Stimulated activated CD4-positive, alpha-beta T cell treated with anti-CD3 and anti-CD28 coated beads, Interleukin-1b, Interleukin-23, amount 100 ng/mL, for 1 hour (primary cell): ENCODE measurements at places on chromosomes 16 and 17.

DNA sequence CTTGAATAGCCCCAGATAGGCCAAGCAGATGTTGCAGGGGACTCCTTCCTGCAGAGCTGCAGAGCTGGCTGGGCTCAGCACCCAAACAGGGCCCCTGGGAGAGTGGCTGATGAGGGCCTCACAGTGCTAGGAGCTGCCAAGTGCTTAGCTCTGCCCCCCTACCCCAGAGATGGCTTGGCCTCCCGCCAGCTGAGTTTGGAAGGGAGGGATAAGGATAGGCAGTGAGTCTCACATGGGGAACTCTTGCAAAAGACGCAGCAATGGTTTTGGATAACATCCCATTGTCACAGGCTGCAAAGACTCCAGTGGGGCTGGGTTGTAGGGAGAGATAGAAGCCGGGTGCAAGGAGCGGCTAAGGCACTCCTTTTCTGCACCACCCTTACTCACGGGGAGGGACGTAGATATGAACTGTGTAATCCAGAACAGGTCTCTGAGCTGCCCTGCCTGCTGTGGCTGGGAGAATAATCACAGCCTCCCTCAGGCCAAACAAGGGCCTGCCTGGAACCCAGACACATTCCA is 52.9 kb upstream of the MAF start:
- no peak for DNase-seq

GRCh38 chr16:50083996-50084395 is 18.2 kb downstream of the HEATR3 start:
- DNase-seq = no peak

GRCh38 chr17:77394540-77395295 is 253.9 kb downstream of the SEC14L1 start:
- no peak for DNase-seq

DNA sequence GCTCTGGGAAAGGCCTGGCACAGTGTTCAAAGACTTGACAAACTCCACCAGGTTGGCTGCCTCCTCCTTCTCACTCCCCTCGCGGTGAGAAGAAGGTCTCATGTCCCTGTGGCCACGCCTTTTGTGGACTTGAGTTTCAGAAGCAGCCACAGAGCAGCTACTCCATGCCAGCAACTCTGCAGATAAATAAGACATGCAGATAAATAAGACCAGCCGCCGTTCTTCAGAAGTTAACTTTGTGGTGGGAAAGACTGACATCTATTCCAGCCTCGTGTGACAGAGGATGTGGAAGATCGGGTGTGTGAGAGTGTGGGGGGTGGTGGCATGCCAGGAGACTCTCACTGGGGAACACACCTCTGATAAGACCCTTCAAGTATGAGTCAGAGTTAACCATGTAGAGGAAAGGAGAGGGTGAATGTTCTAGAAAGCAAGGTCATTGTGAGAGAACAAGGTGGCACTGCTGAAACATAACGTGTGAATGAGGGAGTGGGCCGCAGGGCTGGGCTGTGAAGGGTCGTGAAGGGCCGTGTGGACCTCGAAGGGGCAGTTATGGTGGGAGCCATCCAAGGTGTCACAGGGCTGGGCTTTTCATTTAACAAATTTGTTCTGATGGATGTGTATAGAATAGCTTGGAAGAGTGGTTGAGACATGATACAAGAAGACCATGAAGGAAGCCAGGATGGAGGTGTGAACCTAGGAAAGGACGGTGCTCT is 830 bp downstream of the SPACA3 start:
- no peak for DNase-seq

- DNase-seq = no peak
Observed at GRCh38 chr17:76272541-76273444, 7.6 kb downstream of the UBALD2 start.

DNA sequence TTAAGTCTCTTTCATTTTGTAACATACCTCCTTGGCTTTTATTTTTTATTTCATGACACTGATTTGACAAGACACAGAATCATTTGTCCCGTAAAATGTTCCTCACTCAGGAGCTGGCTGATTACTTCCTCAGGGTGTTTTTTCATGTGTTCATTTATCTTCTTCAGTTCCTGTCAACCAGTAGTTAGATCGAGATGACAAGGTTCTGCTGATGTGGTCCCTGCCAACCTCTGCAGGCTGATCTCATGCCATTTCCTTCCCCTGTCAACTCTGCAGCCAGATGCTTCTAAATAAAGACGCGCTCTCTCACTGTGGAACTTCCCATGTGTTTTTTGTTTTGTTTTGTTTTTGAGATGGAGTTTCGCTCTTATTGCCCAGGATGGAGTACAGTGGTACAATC is 8.1 kb upstream of the CXCL16 start:
- DNase-seq = no peak

DNA sequence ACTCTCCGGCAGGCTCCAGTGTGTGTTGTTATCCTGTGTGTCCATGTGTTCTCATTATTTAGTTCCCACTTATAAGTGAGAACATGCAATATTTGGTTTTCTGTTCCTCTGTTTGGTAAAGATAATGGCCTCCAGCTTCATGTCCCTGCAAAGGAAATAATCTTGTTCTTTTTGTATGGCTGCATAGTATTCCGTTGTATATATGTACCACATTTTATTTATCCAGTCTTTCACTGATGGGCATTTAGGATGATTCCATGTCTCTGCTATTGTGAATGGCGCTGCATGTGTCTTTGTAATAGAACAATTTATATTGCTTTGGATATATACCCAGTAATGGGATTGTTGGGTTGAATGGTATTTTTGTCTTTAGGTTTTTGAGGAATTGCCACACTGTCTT is 807.3 kb upstream of the CA10 start:
- DNase-seq = no peak

DNA sequence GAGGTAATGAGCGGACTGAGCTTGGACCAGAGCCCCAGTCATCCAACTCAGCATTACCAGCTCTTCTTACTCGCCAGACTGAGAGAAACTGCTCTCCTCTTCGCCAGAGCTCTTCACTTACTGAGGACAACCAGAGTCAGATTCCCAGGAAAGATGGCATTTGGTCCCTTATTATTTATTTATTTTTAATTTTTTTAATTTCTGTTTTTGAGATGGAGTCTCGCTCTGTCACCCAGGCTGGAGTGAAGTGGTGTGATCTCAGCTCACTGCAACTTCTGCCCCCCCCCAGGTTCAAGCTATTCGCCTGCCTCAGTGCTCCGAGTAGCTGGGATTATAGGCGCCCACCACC is 23.3 kb downstream of the DEXI start:
- no peak for DNase-seq

DNA sequence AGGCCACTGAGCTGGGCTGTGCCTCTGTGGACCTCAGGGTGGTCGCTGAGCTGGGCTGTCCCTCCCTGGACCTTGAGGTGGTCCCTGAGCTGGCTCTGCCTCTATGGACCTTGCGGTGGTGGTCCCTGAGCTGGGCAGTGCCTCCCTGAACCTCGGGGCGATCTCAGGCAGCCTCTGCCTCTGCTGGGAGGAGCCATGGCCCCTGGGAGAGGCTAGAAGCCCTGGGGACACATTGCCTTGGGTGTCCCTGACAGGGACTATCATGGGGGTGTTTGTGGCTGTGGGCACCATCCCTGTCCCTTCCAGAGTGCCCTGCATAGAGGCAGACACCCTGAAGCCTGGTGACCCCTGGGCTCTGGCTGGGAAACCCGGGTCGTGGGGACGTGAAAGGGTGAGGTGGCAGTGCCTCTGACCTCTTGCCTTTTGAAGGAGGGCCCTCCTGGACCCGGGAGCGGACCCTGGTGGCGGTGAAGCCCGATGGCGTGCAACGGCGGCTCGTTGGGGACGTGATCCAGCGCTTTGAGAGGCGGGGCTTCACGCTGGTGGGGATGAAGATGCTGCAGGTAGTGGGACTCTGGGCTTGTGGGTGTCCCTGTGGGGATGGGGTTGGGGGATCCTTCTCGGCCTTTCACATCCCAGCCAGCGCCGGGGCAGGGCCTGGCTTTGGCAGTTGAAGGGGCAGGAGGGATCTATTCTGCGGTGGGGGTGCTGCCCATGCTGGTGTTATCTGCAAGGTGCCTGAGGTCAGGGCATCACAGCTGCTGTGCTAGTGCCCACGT is 1.8 kb downstream of the NME4 start:
- no peak for DNase-seq

DNA sequence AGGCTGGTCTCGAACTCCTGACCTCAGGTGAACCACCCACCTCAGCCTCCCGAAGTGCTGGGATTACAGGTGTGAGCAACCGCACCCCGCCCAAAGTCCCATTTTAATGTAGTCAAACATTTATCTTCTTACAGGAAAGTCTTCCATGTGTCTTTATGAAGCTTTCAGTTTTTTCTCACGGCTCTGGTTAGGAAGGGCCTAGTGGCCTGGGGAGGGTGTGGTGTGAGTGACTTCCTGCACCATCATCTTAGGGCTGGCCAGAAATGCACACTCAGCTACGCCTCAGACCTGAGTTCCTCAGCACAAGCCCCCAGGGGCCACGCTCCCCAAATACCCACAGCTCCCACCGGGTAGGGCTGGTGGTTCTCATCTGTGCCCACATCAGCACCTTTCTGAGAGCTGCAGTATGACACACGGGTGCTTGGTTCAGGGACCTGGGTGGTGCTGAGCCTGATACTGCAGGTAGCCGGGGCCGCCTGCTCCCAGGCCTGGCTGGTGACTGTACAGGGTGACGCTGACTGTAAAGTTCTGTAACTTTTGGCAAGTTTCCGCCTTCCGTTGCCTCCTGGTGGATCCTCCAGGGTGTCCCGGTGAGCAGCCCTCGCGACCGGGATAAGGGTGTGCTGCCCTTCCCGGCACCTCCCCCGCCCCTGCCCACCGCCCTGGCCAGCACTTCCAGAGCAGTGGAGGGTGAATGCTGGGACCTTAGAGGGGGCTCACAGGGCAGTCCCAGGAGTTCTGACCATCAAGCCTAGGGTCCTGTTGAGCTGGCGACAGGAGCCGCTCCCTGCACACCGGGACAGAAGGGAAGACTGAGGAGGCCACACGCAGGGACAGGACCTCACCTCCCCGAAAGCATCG is 52.5 kb downstream of the ZNF778 start:
- no peak for DNase-seq

GRCh38 chr17:57880086-57880456 is 30.2 kb upstream of the MRPS23 start:
- no peak for DNase-seq

- DNase-seq = no peak
Observed at GRCh38 chr16:68072038-68072695, 13.0 kb upstream of the NFATC3 start.

- no peak for DNase-seq
Observed at GRCh38 chr16:70730944-70731343, 45.1 kb upstream of the MTSS2 start.

GRCh38 chr17:28097254-28097653 is 54.8 kb downstream of the NLK start:
- DNase-seq = no peak

DNA sequence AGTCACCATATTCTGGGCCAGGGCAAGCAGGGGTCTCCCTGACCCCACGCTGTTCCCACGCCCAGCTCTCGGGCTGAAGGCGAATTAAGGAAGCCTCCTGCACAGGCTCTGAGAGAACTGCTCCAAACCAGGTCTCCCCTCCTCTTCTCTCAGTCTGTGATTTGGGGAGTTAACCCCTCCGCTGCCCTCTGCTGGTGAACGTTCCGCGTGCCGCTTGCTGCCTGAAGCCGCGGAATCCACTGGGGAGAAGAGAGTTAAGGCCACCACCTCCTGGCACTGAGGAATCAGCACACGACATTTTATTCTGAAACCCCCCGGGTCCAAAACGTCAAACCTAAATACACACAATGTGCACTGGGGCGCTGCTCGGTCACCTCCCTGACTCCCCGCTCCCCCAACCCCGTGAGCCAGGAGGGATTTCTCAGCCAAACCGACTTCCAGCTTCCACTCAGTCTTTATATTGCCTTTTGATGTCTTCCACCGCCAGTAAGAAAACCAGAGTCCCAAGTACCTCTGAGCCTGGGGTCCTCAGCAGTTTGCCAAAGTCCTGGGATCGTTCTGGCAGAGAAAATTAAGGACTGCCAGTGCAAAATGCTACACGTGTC is 54.4 kb upstream of the RCVRN start:
- no peak for DNase-seq

- DNase-seq = no peak
Observed at GRCh38 chr17:17573912-17574311, 17.6 kb downstream of the PEMT start.

DNA sequence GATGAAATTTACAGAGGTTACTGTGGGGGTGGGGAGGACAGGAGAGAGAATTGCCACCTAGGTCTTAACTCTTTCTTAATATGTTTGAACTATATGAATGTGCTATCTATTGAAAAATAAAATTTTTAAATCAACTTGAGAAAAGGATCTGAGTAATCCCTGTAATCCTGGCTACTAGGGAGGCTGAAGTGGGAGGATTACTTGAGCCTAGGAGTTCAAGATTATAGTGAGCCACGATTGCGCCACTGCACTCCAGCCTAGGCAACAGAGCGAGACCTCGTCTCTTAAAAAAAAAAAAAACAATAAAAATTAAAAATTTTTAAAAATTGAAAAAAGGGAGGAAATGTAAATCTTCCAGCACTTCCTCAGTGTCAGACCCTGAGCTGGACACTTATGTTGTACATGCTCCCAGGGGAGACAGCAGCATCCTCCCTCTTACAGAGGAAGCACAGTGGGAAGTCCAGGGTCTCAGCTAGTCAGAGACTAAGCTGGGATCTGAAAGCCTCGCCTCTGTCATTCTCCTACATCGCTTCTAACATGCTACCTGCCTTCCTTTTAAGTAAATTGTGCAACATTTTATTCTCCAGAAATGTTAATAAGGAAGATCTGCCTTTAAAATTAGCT is 21.9 kb downstream of the PMM2 start:
- no peak for DNase-seq

- no peak for DNase-seq
Observed at GRCh38 chr16:55529018-55529417, 20.1 kb downstream of the LPCAT2 start.

DNA sequence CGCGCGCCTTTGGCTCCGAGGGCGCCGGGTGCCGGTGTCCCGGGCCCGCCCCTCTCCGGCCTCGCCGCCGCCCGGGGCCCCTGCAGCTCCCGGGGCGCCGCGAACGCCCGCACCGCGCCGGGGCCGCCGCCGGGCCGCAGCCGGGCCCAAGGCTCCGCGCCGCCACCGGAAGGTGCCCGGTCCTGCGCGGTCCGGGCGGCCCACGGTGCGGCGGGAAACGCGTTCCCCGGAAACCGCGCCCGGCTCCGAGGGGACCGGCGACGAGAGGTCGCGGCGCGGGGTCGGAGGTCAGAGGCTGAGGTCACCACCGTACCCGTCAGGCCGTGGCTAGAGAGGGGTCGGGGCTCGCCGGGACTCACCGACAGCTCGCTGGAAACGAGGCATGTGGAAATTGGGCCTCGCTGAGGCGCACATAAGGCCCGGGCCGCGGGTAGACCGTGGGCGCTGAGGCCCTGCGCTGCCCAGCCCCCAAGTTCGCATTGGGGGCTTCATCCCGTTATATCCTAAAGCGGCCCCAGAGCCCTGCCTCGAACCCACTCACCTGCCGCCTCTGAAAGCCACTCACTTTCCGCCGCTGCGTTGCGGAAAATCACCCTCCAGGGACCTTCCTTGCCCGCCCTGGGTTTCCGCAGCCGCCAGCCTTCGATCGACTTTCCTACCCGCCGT is at the start of gene DUS1L:
DUS1L (minus strand) TSS at position 167 of the 666 bp plus-strand sequence. CDS start 745 bp downstream, outside the sequence.
- peak; percentile 40 for DNase-seq

GRCh38 chr16:75202069-75202590 is 4.8 kb downstream of the CTRB2 start:
- no peak for DNase-seq
